Activated CD4-positive, alpha-beta T cell treated with anti-CD3 and anti-CD28 coated beads, Interleukin-2, Interleukin-4, amounts not matched to agents 100 ng/mL and 50 ng/mL, durations not matched to agents 16 hours and 8 hours (primary cell): ENCODE measurements at places on chromosomes 1 and 21.

DNA sequence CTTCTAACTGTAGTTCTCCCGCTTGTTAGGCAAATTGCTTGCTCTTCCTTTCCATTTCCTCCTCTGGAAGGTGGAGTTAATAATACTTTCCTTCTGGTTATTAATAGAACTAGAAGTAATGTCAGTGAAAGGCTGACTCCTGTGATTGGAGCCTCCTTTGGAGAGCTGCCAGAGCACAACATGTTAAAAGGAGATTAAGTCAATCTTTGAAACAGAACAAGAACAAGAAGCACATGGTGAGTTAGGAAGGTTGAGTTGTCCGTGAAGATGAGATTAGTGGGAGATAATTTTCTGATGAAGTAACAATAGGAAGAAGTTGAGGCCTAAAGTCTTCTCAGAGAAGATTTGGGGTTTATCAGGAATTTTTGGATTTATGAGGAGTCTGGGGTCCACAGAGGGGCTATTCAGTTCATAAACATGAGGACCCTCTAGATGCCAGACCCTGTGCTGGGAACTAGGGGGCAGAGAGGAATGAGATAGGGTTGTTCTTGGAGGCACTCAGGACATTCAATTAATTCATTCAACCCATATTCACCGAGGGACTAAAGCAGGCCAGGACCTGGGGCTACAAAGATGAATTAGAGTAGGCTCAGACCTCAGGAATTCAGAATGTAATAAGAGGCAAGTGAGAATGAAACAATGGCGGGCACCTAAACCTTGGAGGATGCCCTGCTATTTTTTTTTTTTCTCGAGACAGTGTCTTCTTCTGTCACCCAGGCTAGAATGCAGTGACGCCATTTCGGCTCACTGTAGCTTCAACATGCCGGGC is 40.7 kb upstream of the DHCR24 start:
- DNase-seq: no peak

DNA sequence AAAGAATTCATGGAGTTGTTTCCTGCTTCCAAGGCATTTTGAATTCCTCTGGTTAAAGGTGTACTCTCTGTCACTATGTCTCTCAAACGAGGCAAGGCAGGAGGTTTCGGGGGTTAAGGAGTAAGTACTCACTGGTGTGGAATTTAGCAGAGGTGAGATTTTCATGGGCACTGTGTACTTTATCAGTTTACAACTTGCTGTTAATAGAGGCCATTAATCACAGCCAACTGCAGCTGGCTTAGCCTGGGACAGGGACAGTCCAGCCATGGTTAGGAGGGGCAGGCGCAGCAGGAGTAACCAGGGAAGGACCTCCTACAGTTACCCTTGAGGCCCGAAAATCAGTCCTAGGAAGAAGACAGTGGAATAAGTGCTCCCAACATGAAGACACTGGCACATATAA is 18.1 kb upstream of the TMEM9 start:
- no peak for DNase-seq

DNA sequence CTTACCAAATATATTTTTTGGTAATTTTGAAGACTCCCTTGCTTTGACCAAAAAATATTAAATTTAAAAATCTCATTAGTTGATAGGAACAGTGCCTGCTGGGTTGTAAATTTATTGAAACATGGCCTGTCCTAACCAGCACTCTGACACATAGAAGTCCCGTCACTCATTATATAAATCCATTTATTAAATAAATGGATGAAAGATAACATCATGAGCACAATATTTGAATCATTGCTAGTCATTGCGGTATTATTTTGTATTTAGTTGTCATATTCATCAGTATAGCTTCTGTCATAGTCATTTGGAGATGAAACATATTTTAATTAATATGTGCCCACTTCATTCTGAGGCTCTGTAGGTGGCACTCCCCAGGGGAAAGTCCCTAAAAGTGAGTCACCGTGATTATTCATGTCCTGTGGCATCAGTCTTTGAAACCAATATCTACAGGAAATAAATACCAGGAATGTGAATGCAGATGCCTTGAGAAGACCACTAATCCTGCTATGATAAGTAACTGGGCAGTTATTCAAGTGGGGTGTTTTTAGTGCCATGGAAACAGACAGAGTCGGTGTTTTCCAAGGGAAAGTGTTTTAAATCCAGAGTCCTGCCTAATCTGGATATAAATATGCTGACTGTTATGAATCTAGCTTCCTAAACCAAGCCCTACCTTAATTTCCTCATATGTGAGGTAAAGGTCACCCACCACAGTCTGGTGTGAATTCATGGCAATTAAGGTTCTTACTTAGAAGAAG is 302.0 kb downstream of the DUSP10 start:
- peak; percentile 86 for DNase-seq

GRCh38 chr1:14090062-14090461 is 390.1 kb downstream of the PRDM2 start:
- no peak for DNase-seq

DNA sequence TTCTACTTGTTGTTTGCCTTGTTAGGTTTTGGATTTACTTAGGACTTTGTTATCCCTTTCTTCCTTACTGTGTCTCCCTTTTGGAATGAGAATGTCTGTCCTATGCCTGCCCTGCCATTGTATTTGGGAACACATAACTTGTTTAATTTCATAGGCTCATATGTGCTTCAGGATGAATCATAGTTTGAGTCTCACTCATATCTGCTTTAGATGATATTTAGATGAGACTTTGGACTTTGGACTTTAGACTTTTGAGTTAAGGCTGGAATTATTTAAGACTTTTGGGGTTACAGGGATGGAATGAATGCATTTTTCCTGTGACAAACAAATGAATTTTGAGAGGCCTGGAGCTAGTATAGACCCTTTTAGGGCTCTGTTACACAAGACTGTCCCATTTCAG is 33.4 kb downstream of the PSMG1 start:
- no peak for DNase-seq

GRCh38 chr1:12244078-12244477 is 14.2 kb downstream of the VPS13D start:
- no peak for DNase-seq

GRCh38 chr1:224726441-224727182 is 110.5 kb downstream of the CNIH3 start:
- no peak for DNase-seq

DNA sequence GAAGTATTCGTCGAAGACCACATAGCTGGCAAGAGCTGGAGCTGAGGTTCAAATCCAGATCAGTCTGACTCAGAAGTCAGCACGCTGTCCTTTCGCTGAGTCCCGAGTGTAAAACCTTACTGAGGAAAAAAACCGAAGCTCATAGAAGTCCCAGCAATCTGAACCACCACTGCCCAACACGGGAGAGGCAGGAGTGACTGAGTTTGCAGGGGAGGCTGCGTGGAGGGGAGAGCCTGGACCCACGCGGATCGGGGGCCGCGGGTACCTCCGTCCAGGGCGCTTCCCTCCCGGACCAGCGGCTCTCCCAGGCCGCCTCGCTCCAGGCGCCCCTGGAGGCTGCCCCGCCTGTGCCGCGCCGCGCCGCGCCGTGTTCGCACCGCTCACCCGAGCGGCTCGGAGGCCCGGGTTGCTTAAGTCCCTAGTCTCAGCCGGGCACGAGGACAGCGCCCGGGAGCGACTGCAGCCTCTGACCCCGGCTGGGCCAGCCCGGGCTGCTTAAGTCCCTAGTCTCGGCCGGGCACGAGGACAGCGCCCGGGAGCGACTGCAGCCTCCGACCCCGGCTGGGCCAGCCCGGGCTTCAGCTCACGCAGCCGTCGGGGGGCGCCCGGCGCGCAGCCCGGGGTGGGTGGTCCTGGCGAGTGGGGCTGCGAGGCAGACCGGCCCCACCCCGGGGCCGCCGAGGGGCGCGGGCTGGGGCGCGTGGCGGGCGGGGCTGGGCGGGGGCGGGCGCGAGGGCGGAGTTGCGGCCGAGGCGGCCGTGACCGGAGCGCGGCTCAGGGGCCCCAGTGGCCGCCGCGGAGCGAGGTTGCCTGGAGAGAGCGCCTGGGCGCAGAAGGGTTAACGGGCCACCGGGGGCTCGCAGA is at the start of gene ADAMTSL4:
Gene ADAMTSL4, plus strand, starts transcription at position 777 of the 864 bp plus-strand sequence. CDS start 2,881 bp downstream, outside the sequence.
- DNase-seq: peak; percentile 33

- no peak for DNase-seq
These were observed 23.8 kb downstream of the LHX4 start for GRCh38 chr1:180253585-180254495.

DNA sequence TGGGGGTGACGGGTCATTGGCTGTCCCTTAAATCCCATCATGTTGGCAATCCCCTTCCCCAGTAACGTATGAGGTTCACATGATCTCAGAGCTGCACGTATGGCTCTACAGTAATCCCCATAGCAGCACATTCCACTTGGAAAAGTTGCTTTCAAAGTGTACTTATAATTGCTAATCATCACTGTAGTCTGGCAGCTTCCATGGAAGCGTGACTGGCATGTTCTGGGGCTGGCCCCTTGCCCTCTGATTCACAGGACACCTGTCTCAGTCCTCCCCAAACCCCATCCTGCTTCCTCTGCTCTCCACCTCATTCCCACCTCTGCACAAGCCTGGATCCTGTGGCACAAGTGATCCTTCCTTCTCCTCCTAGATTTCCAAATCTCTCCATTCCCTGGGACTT is 102.2 kb downstream of the TSEN15 start:
- no peak for DNase-seq

DNA sequence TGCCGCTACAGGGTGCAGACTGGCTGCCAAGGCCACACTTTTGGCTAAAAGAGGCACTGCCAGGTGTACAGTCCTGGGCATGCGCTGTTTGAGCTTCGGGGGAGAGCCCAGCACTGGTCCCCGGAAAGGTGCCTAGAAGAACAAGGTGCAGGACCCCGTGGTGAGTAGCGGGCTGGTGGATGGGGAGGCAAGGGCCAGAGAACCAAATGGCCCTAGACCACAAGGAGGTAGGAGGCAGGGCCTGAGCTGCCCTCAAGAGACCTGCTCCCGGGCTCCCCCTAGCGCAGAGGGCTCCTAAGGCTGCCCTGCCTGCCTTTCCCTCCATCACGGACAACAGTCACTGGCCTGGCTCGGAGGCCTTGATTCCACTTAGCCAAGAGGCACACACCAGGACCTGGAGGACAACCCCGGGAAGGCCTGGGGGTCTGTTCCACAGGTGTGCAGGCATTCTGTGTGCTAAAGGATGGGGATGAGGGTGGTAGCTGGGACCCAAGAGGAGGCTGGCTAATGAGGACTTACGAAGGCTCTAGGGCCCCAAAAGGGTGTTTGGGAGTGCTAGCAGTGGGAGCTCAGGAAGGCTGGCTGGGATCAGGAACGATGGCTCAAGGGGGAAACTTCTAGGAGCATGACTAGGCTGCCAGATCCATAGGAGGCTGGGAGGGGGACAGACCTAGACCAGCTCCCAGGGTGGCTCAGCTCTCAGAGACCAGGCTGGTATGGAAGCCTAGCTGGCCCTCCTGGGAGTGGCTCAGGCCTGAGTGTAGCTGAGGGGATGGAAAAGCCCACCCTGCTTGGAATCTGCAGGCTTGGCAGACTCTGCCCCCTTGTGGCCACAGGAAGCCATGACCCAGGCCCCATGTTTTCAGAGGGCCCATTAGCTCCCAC is 742 bp downstream of the ARTN start:
- peak; percentile 61 for DNase-seq

- peak; percentile 35 for DNase-seq
These were observed 5.2 kb upstream of the HLX start for GRCh38 chr1:220873868-220874655.

- DNase-seq: no peak
These were observed 2.4 kb downstream of the S100A5 start for GRCh38 chr1:153538315-153538821.
